Dorsolateral prefrontal cortex (tissue), 122 donors: ENCODE measurements at places on chromosomes 6 and 20.

- no peak for DNase-seq
Observed at GRCh38 chr6:52360028-52360427, 1.9 kb upstream of the PAQR8 start.

- DNase-seq = no peak
Observed at GRCh38 chr6:168434505-168434904, 6.5 kb upstream of the SMOC2 start.

DNA sequence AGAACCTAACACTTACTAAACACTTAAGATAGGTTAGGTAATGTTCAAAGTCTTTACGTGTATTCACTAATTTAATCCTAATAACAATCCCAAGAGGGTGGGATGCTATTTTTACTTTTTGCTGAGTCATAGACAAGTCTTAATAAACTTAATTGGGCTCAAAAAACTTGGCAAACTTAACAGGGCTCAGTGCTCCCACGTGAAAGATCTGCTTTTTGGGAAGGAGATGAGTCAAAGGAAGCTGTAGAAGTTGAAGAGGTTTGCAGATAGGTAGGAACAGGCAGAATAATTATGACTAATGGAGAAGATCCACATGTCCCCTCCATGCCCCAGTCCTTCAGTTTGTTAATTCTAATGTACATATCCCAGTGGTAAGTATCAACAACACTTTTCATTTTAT is 44.5 kb upstream of the STMND1 start:
- DNase-seq = no peak

- DNase-seq = no peak
Observed at GRCh38 chr6:130035211-130035610, 16.8 kb downstream of the L3MBTL3 start.

DNA sequence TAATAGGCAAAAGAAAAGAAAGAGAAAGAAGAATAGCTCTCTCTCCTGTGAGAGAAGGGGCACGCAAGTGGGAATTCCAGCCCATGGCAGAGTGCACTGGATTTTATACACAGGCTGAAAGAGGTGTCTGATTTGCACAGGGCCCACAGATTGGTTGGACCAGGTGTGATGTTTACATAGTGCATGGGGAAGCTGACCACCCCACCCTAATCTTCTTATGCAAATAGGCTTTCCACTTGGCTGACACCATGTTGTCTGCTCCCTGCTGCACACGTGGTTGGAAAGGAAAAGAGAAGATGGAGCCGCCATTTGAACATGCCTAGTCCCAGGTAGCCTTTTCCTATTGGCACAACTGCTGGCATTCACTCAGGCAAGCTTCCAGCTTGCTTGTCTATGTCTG is 20.2 kb downstream of the MICA start:
- DNase-seq = no peak
